ENCODE measurements at places on chromosomes 16 and 17. TPM values are rescaled to one million over a fixed set of nuclear protein-coding genes. Genes with fewer than 3 reads are reported as not detected.

Gene GOSR2
- 56.1 TPM for total RNA-seq

Gene CTF1
- 5.2 TPM for total RNA-seq

Gene FOXC2
- total RNA-seq, result 11.9 TPM

Gene ASB16
- 1.5 TPM for total RNA-seq

Gene NPIPB13
- 5.7 TPM for total RNA-seq

Gene SALL1
- not detected for total RNA-seq

Gene HOXB5
- 1.1 TPM for total RNA-seq

Gene FOXJ1
- not detected for total RNA-seq

Gene IRX3
- total RNA-seq, result 4.4 TPM

Gene PTX4
- total RNA-seq, result not detected

Gene CSNK1D
- total RNA-seq, result 93.6 TPM

Gene CDRT15L2
- not detected for total RNA-seq

Gene CX3CL1
- 45.2 TPM for total RNA-seq

Gene TVP23C
- total RNA-seq, result 8.9 TPM

Gene UBFD1
- 37.3 TPM for total RNA-seq

Gene HEATR9
- not detected for total RNA-seq

Gene KCNH6
- total RNA-seq, result not detected

Gene RUNDC3A
- total RNA-seq, result not detected

Gene TOB1
- 48.9 TPM for total RNA-seq

Gene MMP15
- total RNA-seq, result 4.4 TPM

Gene MYLK3
- total RNA-seq, result 0.97 TPM

Gene KCNJ12
- 6.9 TPM for total RNA-seq

Data from posterior vena cava (tissue), 2 donors.